ENCODE measurements at places on chromosomes 6 and 20.

- DNase-seq: no peak
Observed at GRCh38 chr20:52941808-52942207, 30.4 kb upstream of the TSHZ2 start.

DNA sequence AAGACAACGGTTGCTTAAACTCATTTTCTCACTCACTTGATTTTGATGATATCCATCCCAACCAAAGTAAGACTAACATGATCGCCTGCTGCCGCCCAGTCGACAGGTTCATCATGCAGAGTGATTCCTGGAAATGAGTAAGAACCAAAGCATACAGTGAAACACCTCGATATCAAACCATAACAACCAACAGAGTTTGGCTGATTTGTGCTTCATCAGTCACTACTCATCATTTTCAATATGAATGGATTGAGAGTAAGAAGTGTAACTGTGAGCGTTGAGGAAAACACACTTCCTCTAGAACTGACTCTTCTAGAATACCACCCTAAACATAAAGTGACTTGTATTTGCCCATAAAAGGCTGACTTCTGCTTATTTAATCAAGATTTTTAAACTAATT is 29.2 kb upstream of the ALDH8A1 start:
- DNase-seq: no peak

DNA sequence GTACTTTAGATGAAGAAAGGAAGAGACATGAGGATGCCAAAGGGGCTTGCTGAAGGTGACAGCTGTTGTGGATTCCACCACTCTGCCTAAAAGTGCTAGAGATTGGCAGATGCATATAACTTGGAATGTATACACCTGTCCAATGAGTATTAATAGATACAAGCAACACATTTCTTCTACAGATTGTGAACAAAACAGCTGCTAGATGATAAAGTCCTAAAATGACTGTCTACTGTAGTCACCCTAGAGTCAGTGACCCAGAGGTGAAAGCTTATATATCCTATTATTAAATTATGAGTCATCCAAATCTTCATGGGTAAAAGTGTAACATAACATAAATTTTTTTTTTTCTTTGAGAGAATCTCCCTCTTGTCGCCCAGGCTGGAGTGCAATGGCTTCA is 5.2 kb downstream of the RNF217 start:
- no peak for DNase-seq

GRCh38 chr6:3195695-3196497 is 31.6 kb downstream of the TUBB2B start:
- no peak for DNase-seq

DNA sequence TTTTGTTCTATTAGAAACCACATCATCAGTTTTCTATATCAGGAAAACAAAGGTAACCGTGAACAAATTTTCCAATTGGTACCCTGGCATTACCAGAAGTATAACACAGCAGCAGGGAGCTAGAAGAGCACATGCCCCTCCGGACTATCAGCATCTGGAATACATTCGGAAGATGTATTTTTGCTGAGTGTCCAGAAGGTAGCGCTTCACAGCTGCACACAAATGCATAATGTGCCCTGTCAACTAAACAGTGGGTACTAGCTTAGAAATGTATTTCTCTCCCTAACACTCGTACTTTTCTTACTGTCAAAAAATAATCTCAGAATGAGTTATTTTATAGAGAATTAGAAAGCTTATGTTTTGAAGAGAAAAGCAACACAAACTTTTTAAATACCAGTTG is 77.6 kb downstream of the HUS1B start:
- DNase-seq: no peak

DNA sequence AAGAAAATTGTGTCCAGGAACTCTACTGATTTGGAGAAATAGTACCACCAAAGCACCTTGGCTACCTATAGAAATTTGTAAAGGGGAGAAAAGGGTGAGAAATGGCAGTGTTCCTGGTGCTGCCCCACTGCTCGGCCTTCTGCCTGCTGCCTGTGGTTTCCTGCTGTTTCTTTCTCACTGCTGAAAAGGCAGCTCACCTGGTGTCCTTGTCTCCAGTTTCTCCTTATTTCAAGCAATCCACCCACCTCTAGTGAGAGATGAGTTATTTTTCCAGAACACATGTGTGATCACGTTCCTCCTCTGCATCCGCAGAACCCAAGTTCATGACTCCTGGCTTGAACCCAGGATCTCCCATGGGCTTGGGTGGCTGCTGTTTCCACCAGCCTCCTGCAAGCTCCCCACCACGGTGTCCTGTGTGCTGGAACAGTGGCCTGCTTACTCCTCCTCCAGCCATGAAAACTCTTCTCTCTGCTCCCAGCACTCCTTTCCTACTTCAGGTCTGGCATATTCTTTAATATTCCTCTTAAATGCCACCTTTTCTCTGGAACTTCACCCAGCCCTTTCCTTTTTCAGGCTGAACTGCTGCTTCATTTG is 48.9 kb downstream of the ELOVL2 start:
- DNase-seq: no peak
